Fibroblast of pulmonary artery (primary cell): ENCODE measurements at places on chromosomes 6 and 20.
A peak's percentile ranks its signal among the peaks of the same experiment; 100 is the strongest.

DNA sequence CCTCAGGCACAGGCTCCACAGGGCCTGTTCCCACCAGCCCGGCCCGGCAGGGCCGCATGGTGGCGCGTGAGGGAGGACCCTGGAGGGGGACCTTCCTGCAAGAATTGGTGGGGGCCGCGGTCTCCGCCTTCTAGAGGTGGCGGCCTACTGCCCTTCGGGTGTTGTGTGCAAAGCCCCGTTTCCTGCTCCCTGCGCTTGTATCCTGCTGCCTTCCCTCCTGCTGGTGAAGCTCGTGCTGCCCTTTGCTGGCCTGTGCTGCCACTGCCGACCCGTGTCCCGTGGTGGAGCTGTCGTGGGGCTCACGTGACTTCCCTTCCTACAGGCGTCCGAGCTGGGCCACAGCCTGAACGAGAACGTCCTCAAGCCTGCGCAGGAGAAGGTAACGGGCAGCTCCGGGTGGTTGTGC is 8.4 kb upstream of the COL20A1 start:
- DNase-seq = no peak

- no peak for DNase-seq
Observed at GRCh38 chr6:46380152-46380807, 111.0 kb downstream of the RCAN2 start.

- DNase-seq = peak; percentile 26
Observed at GRCh38 chr6:169371344-169372127, 117.9 kb upstream of the THBS2 start.

- DNase-seq = peak; percentile 70
Observed at GRCh38 chr6:11535801-11536230, 1.7 kb upstream of the TMEM170B start.

DNA sequence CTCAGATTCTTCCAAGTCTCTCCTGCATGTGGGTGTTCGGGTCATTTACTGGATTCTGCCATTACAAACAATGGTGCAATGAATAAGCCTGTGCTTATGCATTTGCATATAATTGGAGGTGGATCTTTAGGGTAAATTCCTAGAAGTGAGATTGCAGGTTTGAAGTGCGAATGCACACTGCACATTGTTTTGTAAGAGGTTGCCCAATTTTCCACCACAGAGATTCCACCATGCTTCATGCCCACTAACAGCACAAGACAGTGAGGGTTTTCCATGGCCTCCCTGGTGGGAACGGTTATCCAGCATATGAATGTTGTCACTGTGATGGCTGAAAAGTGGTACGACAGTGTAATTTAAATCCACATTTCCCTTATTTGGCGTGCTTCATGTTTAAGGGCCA is 178.8 kb upstream of the PMEPA1 start:
- no peak for DNase-seq

DNA sequence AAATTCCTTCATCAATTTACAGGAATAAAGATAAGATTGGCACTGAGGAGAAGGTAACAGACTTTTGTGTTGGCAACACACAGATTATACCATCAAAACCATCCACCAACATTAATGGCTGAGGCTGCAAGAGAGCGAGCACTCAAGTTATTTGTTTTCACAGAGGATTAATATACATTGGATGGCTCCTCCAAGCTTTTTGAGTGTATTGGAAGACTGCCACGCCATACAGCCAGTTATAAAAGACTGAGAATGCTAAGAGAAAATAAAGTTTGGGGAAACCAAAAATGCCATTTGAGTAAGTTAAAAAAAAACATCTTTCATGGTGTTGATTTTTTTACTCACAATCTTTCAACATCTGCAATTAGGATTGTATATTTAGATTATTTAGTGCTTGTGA is 973.8 kb upstream of the SLC35B3 start:
- no peak for DNase-seq

DNA sequence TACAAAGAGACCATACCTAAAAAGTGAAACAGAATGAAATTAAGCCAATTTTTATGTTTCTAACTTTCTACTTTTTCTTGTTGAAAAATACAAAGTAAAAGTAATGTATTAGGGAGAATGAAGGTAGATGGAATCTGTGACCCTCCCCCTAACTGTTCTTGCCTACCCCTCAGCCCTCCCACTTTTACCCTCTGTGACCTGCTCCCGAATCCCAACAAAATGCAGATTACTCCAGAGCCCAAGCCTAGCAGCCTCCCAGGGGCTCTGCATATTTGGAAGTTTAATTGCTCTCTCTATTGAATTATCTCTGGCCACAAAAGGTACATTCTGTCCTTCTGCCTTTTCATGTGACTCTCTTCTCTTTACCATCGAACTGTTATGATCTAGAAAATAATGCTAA is 201.5 kb downstream of the PKHD1 start:
- DNase-seq = no peak

DNA sequence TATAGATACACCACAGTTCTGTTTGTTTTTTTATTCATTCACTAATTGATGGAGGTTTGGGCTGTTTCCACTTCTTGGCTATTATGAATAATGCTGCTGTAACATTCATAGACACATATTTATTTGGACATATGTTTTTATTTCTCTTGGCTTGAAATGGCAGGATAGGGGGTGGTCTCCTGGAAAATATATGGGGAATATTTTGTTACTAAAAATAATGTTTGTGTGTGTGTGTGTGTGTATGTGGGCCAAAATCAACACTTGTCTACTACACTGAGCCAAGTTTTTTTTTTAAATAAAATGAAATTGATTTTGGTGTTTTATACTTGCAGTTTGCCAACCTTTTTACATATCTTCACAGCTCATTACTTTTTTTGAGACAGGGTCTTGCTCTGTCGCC is 264.4 kb upstream of the SULF2 start:
- no peak for DNase-seq

DNA sequence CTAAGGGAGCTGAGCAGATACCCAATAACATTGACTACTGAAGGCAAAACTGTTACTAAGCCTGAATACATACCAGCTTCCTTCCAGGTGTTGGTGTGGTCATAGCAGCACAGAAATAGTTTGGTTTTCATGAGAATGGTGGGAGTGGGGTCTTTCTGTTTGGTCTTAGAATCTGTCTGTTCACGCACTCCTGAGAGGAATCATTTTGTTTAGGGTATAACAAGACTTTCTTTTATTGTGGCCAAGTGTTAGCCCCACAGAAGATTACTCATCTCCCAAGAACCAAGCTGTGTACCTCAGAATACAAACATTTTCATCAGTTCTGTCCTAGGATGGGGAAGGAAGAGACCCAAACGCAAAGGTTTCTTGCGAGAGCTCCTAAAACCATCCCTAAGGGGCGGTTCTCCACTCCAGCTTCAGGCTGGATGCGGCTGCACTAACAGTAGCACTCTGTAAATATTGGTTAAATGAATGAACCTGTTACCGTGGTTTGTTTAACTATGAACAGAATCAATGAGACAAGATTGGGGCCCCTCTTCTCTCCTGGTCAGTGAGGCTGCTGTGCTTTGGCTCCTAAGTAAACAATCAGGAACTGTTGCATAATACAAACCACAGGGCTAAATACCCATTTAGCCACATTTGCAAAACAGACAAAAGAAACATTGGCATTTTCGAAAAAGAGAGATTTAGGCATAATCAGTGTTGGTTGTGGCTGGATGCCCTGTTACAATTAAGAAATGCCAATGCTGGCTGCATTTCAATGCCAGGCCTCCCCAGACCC is 44.9 kb downstream of the SNAP25 start:
- DNase-seq = no peak

DNA sequence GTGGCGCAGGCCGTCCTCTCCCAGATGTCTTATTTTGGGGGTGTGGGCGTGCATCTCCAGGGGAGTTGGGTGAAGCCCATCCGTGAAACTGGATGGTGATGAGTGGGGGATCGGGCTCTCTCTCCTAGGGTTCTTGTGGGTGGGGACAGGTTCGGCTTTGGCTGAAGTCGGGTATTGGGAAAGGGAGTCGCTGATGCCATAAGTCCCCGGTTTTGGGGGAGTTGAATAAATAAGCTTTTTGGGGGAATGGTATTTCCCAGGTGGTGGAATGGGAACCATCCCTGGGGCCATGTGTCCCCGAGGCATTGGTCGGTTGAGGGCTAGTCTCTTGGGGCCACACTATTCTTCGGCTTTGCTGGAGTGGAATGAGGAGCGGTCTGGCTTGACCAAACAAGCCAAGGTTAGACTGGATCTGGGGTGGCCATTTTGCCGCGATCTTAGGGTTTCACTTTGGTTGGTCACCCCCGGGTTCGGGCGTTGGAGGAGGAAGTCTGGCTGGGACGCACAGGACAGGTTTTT is 481 bp downstream of the ZNF133 start:
- DNase-seq = peak; percentile 19

- peak; percentile 55 for DNase-seq
Observed at GRCh38 chr6:134446896-134447295, 129.0 kb upstream of the SGK1 start.

GRCh38 chr6:46129291-46129628 is 529 bp upstream of the ENPP4 start:
- DNase-seq = no peak

- no peak for DNase-seq
Observed at GRCh38 chr6:15391500-15391899, 145.6 kb downstream of the JARID2 start.

DNA sequence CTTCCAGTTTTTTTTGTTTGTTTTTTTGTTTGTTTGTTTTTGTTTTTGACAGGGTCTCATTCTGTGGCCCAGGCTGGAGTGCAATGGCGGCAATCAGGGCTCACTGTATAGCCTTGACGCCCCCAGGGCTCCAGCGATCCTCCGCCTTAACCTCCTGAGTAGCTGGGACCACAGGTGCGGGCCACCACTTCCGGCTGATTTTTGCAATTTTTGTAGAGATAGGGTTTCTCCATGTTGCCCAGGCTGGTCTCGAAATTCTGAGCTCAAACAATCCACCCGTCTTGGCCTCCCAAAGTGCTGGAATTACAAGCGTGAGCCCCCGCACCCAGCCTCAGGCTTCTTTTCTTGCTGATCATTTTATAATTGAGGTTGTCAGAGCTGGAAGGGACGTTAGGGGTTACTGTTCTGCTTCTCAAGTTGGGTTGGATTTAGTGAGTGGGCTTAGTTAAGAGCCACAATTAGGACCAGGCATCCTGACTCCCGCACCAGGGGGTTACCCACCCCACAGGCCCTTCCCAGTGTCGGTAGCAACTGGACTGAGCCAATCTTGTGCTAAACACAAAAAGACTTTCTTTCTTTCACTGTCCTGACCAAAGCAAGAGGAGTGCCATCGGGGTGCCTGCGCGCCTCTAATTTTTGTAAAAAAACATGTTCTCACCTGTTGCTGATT is 13.1 kb upstream of the ZSCAN9 start:
- no peak for DNase-seq

DNA sequence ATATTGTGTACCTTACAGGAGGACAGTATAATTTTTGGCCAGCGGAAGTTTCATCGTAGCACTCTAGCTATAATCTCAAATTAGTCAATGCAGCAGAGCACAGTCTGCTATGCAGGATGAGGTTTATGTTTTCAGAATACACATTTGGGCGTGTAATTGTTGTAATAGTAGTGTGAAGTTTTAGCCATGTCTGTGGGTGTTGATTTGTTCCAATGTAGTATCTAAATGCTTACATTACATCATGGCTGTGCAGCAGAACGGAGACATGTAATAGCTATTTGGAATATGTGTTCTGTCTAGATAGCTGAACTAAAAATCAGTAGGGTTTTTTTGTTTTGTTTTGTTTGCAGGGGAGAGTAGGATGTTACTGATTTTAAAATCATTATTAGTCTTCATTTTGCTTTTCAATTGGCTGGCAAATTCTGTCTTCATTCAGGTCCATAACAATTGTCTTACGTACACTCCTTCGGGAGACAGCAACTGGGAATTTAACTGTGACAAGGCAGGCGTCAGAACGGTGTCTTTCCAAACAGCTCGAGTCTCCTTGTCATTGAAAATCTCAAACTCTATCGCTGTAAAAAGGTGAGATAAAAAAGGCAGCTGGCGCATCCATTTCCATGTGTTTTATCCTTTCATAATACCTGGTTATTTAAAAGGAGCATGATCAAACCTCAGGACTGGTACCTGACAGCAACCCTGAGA is 65.1 kb upstream of the CDH4 start:
- peak; percentile 33 for DNase-seq

GRCh38 chr6:47256361-47256760 is 53.3 kb downstream of the TNFRSF21 start:
- peak; percentile 43 for DNase-seq

DNA sequence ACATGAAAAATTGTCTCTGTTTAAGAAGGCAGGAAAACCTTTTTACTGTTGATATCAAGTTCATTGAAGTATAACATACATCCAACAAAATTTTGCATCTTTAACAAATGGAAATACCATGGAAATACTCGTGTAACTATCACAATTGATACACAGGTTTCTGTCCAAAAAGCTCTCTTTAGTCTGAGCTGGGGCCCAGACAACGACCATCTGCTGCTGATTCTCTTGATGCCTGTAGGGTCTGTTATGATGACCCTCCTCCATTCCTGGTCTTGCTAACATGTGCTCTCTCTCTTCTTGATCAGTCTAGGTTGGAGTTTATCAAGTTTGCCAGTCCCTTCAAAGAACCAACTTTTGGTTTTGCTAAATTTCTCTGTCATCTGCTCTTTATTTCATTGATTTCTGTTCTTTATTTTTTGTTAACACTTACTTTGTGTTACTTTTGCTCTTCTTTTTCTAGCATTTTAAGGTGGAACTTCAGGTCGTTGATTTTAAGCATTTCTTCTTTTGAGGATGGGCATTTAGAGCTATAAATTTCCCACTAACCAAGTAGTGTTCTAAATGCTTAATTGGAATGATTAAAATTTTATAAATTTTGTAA is 116.8 kb downstream of the PSMB1 start:
- no peak for DNase-seq

- no peak for DNase-seq
Observed at GRCh38 chr6:128400875-128401274, 119.5 kb downstream of the PTPRK start.

DNA sequence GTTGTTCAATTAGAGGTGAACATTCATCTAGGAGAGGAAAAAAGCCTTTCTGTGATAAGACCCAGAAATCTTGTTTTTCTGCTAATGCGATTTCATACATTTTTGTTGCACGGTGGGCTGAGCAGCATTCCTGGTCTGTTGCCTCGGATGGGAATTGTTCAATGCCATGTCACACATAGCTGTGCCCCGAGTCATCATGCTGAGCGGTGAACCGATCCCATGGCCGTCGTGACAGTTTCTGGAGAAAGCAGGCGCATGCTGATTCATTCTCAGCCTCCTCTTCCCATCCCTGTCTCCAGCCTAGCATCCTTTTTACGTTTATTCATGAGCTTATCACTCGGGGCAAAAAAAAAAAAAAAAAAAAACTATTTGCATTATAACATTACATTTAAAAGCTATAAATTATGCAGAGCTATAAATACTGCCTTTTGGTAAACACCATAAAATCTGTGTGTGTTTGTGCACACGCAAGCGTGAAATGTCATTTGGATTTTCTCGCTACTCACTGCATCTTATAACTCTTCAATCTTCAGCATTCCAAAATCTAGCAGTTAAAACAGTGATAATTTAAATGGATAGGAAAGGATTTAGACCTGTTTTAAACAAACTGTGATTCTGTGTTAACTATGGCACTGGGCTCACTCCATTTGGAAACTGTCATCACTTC is 58.9 kb upstream of the IFNGR1 start:
- peak; percentile 54 for DNase-seq

- no peak for DNase-seq
Observed at GRCh38 chr6:167469672-167470071, 144.8 kb downstream of the TTLL2 start.

- no peak for DNase-seq
Observed at GRCh38 chr6:42989923-42990322, 5.6 kb downstream of the PPP2R5D start.
